Naive thymus-derived CD8-positive, alpha-beta T cell (primary cell): ENCODE measurements at places on chromosomes 11 and 22.

DNA sequence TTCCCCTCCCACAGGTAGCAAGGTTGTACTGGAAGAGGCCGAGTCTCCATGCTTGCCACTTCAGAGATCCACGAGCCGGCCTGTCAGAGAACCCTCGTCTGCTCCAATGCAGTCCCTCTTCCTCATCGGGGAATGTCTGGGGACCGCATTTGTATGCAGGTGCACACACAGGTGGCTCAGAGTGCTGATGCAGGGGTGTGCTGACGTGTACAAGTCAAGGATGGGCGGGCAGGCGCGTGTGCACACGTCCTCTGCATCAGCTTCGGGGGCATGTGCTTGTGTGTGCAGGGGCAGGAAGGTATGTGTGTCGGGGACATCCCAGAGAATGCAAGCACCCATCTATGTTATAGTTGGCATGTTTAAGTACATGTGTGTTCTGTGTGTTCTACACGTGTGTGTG lies 49.4 kb downstream of the ELFN2 start:
- no peaks in the 10 kb centered on the region for H3K36me3 ChIP-seq
- peaks cover 2% of the 10 kb centered on the region for H3K4me1 ChIP-seq
- H3K27ac ChIP-seq, result no peak overlapping the region
- H3K27me3 ChIP-seq, result peaks cover 31% of the 10 kb centered on the region
- H3K4me3 ChIP-seq, result no peak overlapping the region
- DNase-seq, result no peak

- no peak for DNase-seq
- no peak overlapping the region for H3K4me3 ChIP-seq
- peaks cover 10% of the 10 kb centered on the region for H3K27me3 ChIP-seq
- no peak overlapping the region for H3K27ac ChIP-seq
- H3K4me1 ChIP-seq, result no peaks in the 10 kb centered on the region
- H3K36me3 ChIP-seq, result no peaks in the 10 kb centered on the region
Measured at GRCh38 chr11:112753706-112754105, 207.5 kb upstream of the NCAM1 start.

- DNase-seq, result no peak
- peaks cover 15% of the 10 kb centered on the region for H3K27me3 ChIP-seq
- H3K27ac ChIP-seq, result no peak overlapping the region
- H3K36me3 ChIP-seq, result no peaks in the 10 kb centered on the region
Measured at GRCh38 chr11:79482800-79483199, 42.0 kb upstream of the TENM4 start.

DNA sequence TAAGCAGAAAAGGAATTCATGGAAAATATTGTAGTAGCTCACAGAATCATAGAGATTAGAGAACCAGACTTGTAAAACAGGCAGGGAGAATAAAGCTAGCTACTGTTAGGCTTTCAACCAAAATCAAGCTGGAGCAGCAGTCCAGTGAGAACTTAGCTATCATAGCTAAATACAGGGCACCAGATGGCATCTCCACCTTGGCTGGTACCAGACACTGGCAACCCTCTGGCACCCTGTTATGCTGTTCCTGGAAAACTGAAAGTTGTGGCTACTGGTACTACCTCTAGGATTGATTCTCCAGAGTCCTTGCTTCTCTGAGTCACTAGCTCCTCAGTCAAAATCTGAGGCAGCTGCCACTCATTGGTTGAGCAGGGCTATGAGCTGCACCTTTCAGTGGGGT lies 6.0 kb upstream of the DRD2 start:
- peaks cover 66% of the 10 kb centered on the region for H3K27me3 ChIP-seq
- peaks cover 2% of the 10 kb centered on the region for H3K36me3 ChIP-seq
- H3K4me3 ChIP-seq, result no peak overlapping the region
- DNase-seq, result no peak
- no peaks in the 10 kb centered on the region for H3K4me1 ChIP-seq
- no peak overlapping the region for H3K27ac ChIP-seq

- peak overlapping the region; percentile 92 for H3K4me3 ChIP-seq
- H3K4me1 ChIP-seq, result peaks cover 24% of the 10 kb centered on the region
- no peaks in the 10 kb centered on the region for H3K36me3 ChIP-seq
- H3K27ac ChIP-seq, result no peak overlapping the region
- peaks cover 54% of the 10 kb centered on the region for H3K27me3 ChIP-seq
Measured at GRCh38 chr11:43943931-43944751, 1.7 kb downstream of the C11orf96 start.

DNA sequence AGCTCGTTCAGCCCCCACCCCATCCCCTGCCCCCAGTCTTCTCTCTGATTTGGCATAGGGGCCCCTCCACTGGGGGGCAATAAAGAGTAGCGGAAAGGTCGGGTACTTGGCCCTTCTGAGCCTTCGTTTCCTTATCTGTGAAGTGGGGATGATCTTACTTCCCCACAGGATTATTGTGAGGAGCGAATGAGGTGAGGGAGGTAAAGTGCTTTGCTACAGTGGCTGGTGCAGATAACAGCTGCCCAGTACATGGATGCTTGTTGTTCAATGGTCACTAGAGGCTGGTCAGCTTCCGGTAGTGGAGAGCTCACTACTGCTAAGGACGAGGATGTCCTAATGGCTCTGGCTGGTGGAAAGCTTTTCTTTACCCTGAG lies 101.2 kb downstream of the CEP164 start:
- H3K27ac ChIP-seq, result no peak overlapping the region
- peaks cover 2% of the 10 kb centered on the region for H3K4me1 ChIP-seq
- H3K27me3 ChIP-seq, result peaks cover 7% of the 10 kb centered on the region
- DNase-seq, result no peak

GRCh38 chr11:61080526-61080925 lies 21.8 kb upstream of the CD5 start:
- peak overlapping the region; percentile 84 for H3K4me3 ChIP-seq
- peak overlapping the region; percentile 93 for H3K27ac ChIP-seq
- H3K4me1 ChIP-seq, result peaks cover 81% of the 10 kb centered on the region
- H3K36me3 ChIP-seq, result no peaks in the 10 kb centered on the region
- H3K27me3 ChIP-seq, result no peaks in the 10 kb centered on the region
- DNase-seq, result peak; percentile 67

DNA sequence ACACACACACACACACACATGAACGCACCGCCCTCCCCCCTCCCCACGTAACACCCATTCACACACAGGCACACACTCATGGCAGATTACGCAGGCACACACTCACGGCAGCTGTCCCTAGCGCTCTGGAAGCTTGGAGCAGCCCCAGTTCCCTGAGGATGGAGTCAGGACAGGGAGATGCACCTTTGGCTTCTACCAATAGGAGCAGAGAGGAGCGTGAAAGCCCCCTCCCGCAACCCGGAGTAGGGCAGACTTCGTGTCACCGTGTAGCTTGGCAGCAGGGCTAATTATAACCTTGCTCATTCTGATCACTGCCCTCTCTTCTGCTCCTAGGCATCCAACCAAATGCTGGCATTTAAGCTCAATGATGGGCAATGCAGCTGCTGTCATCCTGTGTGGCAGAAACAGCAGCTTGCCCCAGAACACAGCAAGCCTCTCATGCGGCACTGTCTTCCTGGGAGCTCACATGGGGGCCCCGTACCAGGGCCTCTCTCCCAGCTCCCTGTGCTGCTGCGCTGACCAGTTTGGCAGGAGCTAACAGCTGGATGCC lies 31.9 kb downstream of the ANKK1 start:
- no peaks in the 10 kb centered on the region for H3K36me3 ChIP-seq
- H3K27ac ChIP-seq, result no peak overlapping the region
- no peaks in the 10 kb centered on the region for H3K4me1 ChIP-seq
- peaks cover 2% of the 10 kb centered on the region for H3K27me3 ChIP-seq

GRCh38 chr22:38656256-38657044 lies at the start of the genes CBY1 and FAM227A:
Gene CBY1 (plus strand): TSS chr22:38656638. CDS start chr22:38668055, 11,417 bp downstream.
Gene FAM227A (minus strand): TSS chr22:38656392. CDS start chr22:38650168, 6,224 bp downstream.
- no peaks in the 10 kb centered on the region for H3K36me3 ChIP-seq
- H3K27ac ChIP-seq, result peak within 1 kb of the TSS; percentile 99
- peak within 1 kb of the TSS; percentile 92 for H3K4me3 ChIP-seq
- peaks cover 7% of the 10 kb centered on the region for H3K4me1 ChIP-seq

DNA sequence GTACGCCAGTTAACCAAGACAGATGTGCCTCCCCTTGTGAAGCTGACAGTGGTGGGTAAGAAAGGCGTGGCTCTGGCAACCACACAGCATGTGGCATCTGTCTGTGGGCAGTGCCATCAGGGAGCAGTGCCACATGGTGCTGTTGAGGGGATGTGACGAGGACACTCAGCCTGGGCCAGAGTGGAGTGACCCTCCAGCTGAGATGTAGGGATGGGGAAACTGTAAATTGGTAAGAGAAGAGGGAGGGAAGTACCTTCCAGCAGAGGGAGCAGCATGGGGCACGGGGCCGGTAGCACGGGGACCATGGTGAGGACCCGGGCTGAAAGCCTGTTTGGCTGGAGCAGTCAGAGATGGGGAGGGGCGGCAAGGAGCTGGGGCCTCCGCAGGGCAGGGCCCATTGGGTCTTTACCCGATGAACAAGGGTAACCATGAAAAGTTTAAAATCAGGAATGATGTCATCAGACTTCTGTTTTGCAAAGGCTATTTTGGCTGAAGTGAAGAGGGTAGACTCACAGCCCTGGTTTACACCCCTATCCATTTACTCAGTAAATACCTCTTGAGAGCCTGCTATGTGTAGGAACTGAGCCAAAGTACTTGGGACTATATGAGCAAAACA lies 10.4 kb downstream of the TMPRSS6 start:
- H3K4me1 ChIP-seq, result peaks cover 3% of the 10 kb centered on the region
- H3K27ac ChIP-seq, result no peak overlapping the region
- H3K27me3 ChIP-seq, result peaks cover 7% of the 10 kb centered on the region
- peak; percentile 17 for DNase-seq
- no peak overlapping the region for H3K4me3 ChIP-seq

GRCh38 chr11:129289350-129290040 lies 86.2 kb upstream of the BARX2 start:
- H3K4me1 ChIP-seq, result no peaks in the 10 kb centered on the region
- no peak overlapping the region for H3K4me3 ChIP-seq
- no peak overlapping the region for H3K27ac ChIP-seq

DNA sequence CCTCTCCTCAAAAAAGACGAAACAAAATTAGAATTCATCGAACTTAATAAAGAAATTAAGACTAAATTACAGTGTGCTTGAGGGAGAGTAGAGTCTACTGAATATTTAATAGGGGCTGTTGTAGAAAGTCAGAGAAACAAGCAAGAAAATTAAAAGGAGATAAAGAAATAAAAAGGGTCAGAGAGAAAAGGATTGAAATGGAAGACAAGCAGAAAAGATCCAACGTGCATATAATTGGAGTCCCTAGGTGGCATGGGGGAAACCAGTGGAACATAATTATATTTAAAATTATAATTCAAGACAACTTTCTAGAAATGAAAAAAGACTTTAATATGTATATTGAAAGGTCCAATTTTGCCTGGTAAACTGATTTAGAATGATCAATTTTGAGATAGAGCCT lies 74.3 kb downstream of the ACER3 start:
- no peaks in the 10 kb centered on the region for H3K4me1 ChIP-seq
- H3K27ac ChIP-seq, result no peak overlapping the region
- DNase-seq, result no peak
- peaks cover 25% of the 10 kb centered on the region for H3K36me3 ChIP-seq
- no peak overlapping the region for H3K4me3 ChIP-seq

- H3K4me3 ChIP-seq, result no peak overlapping the region
- peaks cover 10% of the 10 kb centered on the region for H3K27me3 ChIP-seq
- H3K36me3 ChIP-seq, result no peaks in the 10 kb centered on the region
- H3K4me1 ChIP-seq, result no peaks in the 10 kb centered on the region
- DNase-seq, result no peak
- H3K27ac ChIP-seq, result no peak overlapping the region
Measured at GRCh38 chr22:32994898-32995297, 63.3 kb downstream of the SYN3 start.

DNA sequence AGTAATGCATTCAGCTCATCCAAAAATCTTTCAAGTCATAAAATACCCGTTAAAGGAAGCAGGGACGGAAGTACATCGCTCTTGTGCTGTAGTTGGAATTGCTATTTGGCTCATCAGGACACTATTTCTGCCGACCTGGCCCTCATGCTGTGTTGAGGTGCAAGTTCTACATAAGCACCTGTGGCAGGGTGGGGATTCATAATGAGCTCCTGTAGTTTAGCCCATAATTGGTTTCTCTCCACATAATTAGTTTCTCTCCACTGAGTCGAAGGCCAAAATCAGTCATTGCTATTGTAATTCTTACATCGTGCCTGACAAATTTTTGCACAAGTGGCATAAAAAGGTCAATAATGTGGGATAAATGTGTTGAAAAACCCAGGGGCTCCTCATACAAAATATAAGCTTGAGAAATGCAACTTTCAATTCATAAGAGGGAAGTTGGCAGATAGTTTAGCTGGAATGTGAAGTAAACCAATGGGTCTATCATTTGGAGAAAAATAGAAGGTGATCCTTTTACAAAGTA lies 14.9 kb upstream of the ISX start:
- DNase-seq, result no peak
- H3K36me3 ChIP-seq, result no peaks in the 10 kb centered on the region
- H3K27me3 ChIP-seq, result peaks cover 26% of the 10 kb centered on the region

- DNase-seq, result peak; percentile 20
- no peaks in the 10 kb centered on the region for H3K36me3 ChIP-seq
- H3K27ac ChIP-seq, result no peak overlapping the region
- no peak overlapping the region for H3K4me3 ChIP-seq
- peaks cover 9% of the 10 kb centered on the region for H3K4me1 ChIP-seq
- H3K27me3 ChIP-seq, result peaks cover 59% of the 10 kb centered on the region
Measured at GRCh38 chr22:22060200-22061084, 77.9 kb upstream of the TOP3B start.

DNA sequence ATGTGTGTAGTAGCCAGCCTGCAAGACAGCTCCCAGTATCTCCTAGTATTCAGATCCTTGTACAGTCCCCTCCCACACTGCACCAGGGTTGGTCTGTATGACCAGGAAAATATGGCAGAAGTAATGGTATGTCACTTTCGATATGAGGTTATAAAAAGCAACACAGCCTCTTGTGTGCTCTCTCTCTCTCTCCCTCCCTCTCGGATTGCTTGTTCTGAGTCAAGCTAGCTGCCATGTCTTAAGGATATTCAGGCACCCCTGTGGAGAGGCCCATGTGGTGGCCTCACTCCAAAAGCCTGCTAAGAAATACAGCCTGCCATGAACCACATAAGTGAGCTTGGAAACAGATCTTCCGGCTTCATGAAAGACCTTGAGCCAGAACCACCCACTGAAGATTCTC lies 25.4 kb downstream of the FXYD6 start:
- peaks cover 8% of the 10 kb centered on the region for H3K36me3 ChIP-seq
- peaks cover 6% of the 10 kb centered on the region for H3K4me1 ChIP-seq
- no peak overlapping the region for H3K4me3 ChIP-seq
- no peak for DNase-seq
